ENCODE measurements at places on chromosomes 12 and 14.

- no peak for DNase-seq
These were observed 2.7 kb downstream of the PDE3A start for GRCh38 chr12:20370866-20371519.

DNA sequence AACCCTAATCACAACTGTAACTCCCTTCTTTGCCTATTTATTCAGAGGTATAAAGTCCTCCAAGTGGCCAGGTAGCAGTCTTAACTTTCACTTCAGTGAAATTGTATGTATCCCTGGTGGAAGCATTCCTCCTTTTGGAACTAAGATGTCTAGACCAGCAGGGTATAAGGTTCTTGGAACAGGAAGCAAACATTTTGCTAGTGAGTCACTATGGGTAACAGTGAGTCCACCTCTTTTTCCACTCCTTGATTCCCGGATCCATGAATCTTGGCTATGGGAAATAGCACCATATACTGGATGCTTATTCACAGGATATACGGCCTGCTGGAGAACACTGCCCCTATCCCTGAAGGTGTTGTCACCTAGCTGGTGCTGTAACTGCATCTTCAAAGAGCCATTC is 80.2 kb downstream of the KCNA5 start:
- no peak for DNase-seq

DNA sequence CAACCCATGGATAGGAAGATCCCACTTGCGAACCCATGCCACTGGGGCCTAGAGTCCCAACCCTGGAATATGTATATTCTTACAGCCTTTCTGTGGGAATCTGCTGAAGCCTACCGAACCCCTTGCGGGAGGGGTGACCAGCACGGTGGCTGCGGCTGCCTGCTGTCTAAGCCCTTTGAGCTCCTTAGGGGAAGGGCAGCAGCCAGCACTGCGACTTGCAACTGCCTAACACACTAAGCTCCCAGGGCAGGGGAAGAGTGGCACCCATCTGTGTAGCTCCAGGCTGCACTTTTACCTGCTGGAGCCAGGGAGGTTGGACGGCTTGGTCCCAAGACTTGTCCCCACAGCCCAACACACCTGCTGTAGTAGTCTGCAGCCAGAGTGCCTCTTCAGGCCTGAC is 1968.7 kb upstream of the FLRT2 start:
- DNase-seq = no peak

DNA sequence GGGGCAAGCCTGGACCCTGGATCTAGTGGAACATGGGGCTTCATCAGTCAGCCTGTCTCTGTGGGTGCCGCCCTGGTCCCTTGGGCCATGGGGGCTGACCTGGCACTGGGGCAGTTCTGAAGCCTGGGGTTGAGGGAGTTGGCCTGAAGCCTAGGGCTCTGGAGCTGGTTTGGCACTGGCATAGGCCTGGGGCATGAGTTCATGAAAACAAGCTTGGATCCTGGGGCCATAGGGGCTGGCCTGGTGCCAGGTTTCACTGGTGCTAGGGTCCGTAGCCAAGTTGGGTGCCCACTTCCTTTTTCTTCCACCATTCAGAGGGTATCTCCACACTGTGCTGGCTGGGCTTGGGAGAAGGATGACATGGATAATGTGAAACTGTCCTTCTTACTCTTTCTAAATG is 26.6 kb upstream of the ANO4 start:
- DNase-seq = no peak

GRCh38 chr14:55976219-55976618 is 142.0 kb upstream of the PELI2 start:
- no peak for DNase-seq

- no peak for DNase-seq
These were observed 15.5 kb downstream of the ADGRD1 start for GRCh38 chr12:130969223-130969622.

GRCh38 chr14:60107477-60107876 is 15.8 kb downstream of the PCNX4 start:
- no peak for DNase-seq

DNA sequence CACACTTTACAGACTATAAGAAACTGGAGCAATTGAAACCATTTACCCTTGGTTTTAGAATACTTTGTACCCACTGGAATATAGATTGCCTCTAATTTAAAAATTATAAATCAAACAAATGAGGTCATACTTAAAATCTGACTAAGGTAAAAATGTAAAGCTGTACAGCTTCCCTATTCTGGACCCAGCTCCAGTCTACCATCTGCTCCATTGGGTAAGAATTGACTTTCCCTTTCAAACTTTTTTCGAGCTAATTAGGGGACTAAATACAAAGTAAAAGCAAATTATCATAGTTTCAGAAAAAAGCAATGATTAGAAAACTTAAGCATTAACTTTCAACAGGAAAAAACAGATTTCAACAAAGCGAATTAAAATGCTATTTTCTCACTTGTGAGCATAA is 4.3 kb downstream of the KRR1 start:
- no peak for DNase-seq

GRCh38 chr12:3950714-3951320 is 77.6 kb upstream of the PARP11 start:
- DNase-seq = no peak

DNA sequence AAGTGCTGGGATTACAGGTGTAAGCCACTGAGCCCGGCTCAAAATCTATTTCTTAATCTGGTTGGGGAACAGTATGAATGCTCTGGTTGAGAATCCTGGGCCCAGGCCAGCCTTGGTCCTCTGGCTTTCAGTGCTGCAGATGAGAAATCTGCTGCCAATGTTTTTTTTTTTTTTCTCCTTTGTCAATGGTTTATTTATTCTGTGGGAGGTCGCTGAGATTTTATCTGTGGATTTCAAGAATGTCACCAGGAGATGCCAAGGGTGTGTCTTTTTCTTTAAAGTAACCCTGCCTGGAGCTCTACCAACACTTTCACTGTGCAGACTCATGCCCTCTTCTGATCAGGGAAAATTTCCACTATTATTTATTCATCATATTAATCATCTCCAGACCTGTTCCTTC is 3.6 kb downstream of the SLC25A29 start:
- no peak for DNase-seq

- no peak for DNase-seq
These were observed 364.5 kb downstream of the BTG1 start for GRCh38 chr12:91781114-91781513.

DNA sequence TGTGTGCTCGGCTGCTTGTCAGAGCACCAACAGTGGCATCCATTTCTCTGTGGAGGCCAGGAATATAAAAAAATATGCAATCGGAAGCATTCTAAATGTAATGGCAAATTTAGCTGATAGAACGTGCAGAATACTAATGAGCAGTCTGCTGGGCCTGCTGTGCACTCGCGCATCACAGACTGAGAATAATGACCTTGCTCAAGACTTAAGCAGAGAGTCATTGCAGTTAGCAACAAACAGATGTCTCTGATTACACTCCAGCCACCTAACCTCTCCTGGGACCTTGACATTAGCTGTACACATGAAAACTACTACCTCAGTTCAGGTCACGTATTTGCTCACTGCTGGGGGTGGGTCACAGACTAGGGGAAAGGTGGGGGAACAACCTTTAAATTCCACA is 269.2 kb upstream of the DAAM1 start:
- DNase-seq = no peak

DNA sequence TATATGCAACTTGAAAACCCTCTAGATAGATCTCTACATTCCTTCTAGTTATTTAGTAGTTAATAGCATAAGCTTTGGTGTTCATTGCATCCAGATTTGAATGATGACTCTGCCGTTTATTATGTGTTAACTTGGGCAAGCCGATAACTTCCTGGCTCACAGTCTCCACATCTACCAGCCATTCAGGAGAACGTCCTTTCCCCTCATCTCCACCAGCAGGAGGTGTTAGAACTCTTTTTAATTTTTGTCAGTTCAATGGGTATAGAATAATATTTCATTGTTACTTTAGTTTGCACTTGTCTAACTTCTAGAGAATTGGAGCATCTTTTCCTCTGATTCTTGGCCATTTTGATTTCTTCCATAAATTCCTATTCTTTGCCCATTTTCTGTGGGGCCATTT is 30.0 kb upstream of the WSCD2 start:
- DNase-seq = no peak

- no peak for DNase-seq
These were observed 49.2 kb downstream of the SLC35F4 start for GRCh38 chr14:57816568-57817284.

DNA sequence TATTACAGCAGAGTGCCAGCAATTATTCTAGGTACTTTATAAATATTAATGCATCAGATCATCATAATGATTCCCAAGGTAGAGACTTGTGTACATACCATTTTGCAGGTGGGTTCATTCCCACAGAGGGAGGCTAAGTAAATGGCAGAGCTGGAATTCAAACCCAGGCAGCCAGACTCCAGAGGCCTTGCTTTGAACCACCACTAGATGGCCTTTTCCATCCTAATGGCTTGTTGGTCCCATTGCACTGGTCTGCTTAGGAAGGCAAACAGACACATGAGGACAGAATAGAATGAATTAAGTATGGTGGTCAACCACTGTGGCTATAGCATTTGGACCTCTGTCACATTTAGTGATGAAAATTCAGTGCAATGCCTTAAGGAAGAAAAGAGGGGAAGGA is 158.7 kb downstream of the METTL25 start:
- no peak for DNase-seq

- no peak for DNase-seq
These were observed 19.6 kb upstream of the FBXO33 start for GRCh38 chr14:39451811-39452210.

DNA sequence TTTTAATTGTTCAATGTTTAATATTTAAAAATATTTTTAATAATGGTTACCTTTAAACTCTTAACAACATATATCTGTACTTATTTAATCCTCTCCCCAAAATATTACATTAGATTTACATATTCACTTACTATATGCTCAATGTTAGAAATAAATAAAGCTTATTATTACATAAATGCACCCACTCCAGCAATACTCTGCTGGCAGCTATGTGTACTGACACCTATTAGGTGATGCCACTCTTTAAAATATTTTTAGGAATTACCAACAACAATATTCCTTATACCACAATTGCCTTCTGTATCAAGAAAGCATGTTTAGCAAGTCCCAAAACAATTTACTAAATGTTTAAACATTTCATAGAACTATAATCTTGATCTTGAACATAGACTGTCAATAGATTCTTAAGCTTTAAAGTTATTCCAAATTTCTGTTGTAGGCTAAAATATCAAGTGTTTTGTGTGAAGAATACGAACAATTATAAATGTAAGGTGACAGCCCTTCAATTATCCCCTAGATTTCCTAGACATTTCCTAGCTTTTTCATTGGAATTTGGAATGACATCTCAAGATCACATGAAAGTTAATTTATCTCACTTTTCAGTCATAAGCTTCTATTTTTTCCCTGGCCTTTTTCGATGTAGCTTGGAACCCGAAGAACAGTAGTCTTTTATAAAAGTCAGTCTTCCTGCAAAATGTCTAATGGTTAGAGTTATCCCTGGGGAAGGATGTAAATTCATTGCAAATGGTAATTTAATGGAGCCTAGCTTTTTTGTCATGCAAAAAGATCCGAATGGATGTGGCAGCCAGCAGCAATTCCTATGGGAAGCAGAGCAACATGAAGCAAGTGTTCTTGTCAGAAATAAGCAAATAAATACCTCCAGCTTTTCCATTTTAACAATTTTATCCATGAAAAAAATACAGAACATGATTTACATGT is 907.5 kb upstream of the ATXN7L3B start:
- no peak for DNase-seq

DNA sequence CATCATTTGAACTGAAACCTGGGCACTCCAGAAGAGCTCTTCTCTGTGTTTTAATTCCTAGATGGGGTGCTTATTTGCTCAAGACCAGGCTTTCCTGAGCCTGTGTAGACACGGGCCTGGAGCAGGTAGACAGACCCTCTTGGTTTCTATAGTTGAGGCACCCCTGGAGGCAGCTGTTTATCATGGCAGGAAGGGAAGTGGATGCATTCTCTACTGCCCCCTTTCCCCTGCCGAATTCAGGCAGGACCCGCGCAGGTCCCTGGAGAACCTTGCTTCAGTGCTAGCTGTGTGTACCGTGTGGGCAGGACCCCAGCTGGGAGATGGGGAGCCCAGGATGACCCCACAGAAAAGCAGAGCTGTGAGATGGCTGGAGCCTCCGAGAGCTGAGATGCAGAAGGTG is 6.0 kb downstream of the CACNA1C start:
- no peak for DNase-seq

DNA sequence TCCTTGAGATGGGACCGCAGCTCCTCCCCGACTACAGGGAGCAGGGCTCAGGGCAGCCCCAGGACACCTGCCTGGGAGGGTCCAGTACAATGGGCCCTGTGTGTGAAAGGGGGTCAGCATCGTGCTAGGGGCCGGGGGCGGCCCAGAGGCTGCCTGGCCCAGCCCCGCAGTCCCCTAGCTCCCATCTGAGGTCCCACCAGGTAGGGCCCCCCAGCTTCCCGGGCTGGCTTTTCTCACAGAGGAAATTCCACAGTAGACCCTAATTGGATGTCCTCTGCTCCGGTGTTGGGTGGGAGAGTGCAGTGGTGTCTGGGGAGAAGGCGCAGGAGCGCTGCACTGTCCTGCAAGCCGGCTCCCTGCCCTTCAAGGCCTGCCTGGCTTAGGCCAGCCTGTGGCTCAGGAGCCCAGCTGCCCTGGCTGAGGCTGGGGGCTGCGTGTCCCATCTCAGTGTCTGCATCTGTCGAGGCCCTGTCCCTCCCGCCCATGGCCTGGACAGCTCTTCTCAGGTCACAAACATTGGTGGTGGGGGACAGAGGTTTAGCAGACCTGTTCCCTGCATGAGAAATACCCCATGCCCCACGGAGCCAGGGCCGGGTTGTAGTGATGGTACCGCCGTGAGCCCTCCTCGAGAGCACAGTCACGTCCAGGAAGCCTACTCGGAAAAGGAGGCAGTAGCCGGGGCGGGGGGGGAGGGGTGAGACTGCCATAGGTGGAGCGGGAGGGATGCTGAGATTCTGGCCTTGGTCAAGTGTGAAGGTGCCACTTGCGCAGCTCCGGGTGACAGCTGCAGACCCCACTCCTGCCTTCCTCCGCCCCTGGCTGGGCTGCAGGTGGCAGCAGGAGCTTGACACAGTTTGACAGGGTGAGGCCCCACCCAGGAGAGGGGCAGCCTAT is 11.6 kb downstream of the HIP1R start:
- DNase-seq = no peak

DNA sequence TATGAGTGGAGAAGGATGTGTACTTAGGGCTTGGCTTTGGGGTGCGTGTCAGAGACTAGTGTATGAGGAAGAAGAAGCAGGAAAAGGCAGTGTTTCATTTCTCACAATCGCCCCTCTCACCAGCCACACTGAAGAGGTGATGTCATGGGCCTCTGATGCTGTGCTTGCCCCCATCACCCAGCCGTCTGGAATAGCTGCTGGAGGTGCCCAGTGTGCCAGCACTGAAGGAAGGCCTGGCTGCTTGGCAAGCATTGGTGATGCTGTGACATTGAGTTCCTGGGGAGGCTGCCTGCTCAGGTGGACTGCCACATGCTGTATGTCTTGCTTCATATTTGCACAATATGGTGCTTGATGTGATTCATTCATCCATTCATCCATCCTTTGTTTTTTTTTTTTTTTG is 56.2 kb downstream of the CRADD start:
- DNase-seq = no peak

GRCh38 chr14:54823757-54824549 is 78.7 kb downstream of the GCH1 start:
- no peak for DNase-seq

All from cortex of kidney (tissue), 1 donor.